ENCODE measurements at places on chromosomes 5 and 9.

- no peak for DNase-seq
Measured at GRCh38 chr5:124132843-124133242, 613.6 kb downstream of the ZNF608 start.

GRCh38 chr9:116813031-116813300 is 125.9 kb downstream of the TRIM32 start:
- no peak for DNase-seq

DNA sequence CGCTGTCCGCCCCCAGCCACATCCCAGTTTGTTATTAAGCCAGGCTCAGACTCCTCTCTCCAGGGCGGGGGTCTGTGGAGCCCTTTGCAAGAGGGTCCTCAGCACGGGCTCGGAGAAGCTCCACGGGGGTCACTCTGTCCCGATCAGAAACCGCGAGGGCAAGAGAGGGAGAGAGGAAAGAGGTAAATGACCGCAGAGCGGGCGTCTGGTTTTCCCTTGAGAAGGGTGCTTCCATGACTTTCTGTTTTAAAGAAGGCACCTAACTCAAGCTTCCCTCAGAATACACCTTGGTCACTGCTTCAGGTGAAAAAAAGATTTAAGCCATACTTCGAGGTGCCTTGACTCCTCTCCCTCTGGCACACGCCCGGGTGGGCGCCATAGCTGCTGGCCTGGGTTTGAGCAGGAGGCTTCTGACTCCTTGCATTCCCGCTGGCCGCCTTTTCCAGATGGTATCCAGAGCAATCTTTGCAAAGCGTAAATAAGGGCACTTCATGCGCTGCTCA is 5.8 kb upstream of the TERT start:
- DNase-seq = no peak

DNA sequence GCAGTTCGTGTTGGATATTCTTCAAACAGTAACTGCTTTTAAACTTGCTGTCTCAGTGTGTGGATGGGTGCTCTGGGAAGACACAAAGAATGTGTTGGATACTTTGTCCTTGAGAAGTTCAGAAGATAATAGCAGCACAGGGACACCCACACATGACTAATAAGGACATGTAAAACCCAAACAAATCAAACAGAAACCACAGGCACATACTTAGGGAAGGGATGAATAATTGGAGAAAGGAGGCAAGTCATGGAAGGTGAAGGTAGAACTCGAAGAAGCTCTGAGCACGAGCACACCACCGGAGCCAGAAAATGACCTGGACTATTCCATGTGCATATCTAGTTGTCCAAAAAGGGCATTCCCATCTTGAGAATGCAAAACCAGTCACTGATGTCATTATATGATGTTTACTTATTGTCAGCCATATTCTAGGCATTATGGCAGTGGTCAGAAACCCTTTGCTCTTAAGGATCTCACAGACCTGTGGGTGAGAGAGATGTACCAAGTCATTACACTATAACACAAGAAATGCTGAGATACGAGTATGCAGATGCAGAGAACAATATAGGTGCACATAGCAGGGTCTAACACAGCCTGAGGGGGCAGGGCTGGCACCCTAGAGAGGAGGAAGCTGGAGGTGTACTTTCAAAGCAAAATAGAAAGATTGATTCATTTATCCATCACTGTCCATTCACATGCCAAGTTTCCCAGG is 152.9 kb downstream of the PIK3R1 start:
- DNase-seq = no peak

GRCh38 chr9:136111910-136112309 is 6.8 kb downstream of the TMEM250 start:
- no peak for DNase-seq

DNA sequence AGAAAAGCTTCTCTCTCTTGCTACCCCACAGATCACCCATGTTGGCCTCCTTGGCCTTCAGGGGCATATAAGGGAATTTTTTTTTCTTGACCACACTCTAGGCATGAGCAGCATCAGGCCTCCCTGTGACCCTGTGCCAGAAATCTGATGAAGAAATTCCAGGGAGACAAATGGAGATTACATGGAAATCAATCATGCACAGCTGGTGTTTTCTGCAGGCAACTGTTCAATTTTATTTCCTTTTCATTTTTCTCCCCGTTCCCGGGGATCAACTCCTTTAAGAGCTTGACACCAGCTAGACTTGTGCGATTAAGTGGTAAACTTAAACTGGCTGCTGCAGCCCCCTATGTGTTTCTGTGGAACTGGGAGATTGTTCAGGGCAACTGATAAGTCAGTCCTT is 59.3 kb downstream of the GALNT10 start:
- DNase-seq = no peak

GRCh38 chr5:52846182-52846842 is 58.6 kb downstream of the ITGA1 start:
- DNase-seq = no peak

DNA sequence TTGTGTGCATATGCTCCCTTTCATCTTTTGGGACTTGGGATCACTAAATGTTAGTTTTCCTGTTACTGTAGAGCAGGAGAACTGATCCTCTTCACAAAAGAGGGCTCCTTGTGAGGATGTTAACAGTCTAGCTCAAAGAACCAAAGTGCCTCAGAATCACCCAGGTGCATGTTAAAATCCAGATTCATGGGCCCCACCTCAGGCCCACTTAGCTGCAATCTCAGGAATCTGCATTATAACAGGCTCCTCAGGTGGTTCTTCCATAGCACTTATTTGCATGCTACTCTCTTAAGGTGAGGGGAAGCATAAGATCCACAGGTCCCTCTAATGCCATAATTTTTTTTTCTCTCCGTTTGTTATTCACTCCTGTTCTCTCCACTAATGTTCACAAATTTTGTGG is 14.8 kb upstream of the MEF2C start:
- DNase-seq = no peak

- no peak for DNase-seq
Measured at GRCh38 chr5:172713809-172714490, 57.0 kb downstream of the DUSP1 start.

- DNase-seq = no peak
Measured at GRCh38 chr5:80277191-80277590, 21.3 kb upstream of the SERINC5 start.

- DNase-seq = no peak
Measured at GRCh38 chr9:110669433-110669832, 842 bp downstream of the MUSK start.

GRCh38 chr9:127545196-127546124 is 66.6 kb upstream of the STXBP1 start:
- DNase-seq = no peak

- no peak for DNase-seq
Measured at GRCh38 chr5:174316326-174316725, 270.8 kb downstream of the NSG2 start.

DNA sequence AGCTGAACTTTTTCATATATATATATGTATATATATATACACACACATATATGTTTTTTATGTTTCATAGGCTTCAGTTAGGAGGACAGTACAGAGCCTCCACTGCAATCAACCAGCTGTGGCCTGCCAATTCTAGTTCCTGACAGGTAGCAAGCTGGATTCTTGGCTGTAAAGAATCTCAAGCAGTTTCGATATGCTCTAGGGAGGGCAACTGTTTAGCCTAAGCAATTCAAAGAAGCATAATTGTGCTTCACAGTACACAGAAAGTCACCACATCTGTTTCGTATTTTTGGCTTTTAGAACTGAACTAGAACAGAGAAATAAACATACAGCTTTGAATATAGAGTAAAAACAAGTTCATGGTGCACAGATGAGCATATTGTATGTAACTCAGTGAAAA is 152.4 kb upstream of the ARRDC3 start:
- no peak for DNase-seq

DNA sequence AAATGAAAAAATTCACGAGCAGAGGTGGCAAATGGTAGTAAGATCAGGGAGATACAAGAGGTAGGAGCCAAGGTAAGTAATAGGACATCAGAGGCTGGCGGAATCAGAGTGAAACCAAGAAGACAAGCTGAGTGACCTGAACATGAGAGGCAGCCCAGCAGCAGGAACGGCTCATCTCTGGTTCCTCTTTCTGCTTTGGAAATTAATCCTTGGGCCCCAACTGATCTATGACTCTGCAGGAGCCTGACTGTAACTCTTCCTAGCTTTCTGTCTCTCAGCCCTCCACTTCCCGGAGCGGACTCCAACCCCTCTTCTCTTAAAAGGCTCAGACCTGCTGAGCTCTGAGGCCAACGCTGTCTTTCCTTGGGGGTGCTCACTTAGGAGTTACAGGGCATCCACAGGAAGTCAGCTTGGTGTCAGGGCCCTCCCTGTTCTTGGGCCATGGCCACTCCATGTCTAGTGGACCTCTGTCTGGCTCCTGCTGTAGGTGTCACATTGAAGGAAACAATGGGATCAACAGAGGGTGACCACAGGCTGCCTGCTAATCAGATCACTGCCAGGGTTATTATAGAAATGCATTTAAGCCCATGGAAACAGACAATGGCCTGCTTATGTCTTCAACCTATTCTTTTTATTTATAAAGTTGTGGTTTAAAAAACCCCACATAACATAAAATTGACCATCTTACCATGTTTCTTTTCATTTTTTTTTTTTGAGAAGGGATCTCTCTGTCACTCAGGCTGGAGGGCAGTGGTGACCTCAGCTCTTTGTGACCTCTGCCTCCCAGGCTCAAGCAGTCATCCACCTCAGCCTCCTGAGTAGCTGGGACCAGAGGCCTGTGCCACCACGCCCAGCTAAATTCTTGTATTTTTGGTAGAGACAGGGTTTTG is 22.5 kb upstream of the SHB start:
- no peak for DNase-seq

GRCh38 chr5:153445875-153446579 is 44.4 kb upstream of the GRIA1 start:
- no peak for DNase-seq

- DNase-seq = no peak
Measured at GRCh38 chr9:71519098-71519696, 249.1 kb downstream of the CEMIP2 start.

DNA sequence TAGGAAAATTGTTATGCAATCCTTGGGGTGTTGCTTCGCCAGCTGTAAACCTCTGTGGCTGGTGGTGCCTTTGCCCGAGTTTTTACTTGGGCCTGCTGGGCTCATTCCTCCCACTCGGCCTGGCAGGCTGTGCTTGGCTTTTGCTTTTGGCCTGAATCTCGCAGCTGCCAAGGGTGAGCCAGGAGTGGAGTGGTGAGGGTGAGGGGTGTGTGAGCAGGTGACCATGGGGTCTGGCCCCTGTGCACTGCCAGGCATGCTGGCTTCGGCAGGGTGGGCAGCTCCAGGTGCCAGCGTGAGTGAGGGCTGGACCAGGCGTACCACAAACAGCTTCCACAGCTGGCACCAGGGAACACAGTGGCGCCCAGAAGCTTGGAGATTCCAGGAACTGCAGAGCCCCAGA is 12.6 kb upstream of the DHFR start:
- DNase-seq = no peak

- no peak for DNase-seq
Measured at GRCh38 chr5:69300537-69301203, 31.9 kb downstream of the CCDC125 start.

DNA sequence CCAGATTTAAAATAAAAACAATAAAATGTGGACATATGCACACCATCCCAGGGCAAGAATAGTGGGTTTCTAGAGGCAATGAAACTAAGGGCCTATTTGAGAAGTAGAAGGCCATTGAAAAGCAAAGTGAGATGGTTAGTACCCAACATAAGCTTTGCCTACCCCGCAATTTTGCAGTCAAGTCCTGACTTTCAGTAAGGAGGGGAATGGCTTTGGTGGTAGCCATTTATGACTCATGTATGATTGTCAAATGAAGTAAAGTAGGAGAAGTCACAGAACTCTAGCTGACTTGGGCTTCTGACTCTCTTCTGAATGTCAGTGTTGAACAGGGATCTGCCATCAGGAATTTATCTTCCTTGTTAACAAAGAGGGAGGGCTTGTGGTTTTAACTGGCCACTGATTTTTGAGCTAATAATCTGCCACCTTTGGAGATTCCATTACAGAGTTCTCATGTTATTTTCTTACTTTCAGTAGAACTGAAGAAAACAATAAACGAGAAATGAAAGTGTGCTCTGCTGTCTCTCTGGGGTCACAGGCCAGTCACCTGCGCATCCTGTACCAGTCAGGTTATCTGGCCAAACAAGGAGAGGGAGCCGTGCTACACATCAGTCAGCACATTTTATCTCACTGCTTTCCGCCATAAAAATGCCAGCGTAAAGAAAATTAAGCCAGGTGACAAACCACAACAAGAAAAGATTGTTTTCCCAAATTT is 14.3 kb upstream of the SNCAIP start:
- DNase-seq = no peak

DNA sequence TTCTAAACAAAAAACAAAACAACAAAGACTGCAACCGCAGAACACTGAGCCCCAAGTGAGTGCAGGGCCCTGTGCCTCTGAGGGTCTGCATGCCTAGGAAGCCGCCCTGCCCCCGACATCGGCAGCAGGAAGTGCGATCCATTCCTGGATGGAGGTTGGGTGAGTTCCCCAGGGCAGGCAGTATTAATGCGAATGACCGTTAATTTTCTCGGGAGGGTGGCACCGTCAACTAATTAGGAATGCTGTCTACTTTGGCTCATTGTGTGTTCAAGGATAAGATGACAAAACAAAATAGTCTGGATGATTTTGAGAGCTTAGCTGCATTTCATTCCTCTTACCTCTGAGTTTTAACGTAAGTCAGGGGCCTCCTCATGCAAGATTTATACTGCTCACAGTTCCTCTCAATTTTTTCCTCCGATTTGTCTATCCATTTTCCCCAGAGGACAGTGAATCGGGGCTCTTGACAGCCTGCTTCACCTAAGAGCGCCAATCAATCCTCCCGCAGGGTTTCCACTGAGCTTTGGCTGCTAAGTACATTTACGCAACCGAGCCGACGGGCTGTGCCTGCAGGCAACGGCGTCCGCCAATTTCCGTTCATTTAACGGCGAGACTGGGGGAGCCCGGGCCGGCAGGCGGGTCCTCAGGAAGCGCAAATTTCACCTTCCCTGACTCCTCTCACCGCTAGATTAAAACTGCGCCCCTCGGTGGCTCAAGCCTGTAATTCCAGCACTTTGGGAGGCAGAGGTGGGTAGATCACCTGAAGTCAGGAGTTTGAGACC is 2.9 kb upstream of the NXNL2 start:
- DNase-seq = no peak
